ENCODE measurements at places on chromosomes 1 and 21.

DNA sequence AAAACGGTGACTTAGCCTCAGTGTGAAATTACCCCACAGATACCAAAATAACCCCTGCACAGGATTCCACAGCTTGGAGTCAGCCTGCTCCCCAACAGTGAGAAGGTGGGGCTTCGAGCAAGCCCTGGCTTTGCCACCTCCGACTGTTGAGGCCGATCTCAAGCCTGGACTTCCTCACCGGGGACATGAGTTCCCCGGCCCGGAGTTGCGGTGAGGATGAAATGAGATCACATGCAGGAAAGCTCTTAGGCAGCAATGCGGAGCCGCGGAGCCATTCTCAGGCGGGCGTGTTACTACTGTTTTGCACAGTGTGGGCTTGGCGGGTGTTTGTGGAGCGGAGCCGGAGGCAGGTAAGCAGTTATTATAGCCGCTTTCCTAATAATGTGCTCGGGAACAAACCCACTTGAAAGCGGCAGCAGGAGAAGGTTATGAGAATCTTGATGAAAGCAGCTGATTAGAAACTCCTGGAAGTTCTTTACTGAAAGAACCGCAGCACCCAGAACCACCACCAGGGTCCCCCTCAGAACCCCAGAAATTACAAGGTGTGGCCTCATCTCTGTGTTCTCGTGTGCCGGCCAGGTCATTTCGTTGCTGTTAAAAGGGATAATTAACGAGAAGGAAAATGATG is 3.9 kb upstream of the CLSTN1 start:
- no peak for DNase-seq

DNA sequence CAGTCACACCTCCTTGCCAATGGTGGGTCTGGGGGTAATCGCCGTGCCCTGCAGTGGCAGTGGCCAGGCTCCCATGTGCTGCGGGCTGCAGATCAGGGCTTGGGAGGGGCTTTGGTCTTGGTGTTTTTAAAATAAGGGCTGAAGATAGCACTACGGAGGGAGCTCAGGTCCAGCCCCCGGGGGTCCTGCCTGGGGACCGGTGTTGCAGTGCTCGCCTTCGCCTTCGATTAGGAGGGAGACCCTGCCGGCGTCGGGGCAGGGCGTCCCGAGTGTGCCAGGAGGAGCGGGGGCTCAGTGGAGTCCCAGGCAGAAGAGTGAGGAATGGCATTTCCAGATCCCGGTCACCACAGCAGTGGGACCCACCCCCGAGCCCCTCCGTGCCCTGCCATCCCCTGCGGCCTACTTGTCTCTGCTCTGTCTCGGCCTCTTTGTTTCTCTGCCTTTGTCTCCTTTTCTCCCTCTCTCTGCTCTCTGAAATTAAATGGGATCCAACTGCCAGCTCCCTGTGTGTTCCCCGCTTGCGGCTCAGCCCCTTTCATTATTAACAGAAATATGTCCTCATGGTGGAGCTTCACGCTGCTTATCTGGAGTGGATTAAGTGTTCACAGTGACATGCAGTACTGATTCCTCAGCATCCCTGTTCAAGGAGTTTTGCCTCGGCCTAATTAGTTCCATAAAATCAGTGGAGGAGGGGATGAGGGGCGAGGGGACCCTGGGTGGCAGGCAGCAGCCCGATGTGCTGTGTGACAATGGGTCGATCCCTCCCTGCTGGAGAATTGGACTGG is 44.4 kb downstream of the DMRTB1 start:
- DNase-seq: no peak

GRCh38 chr1:244067893-244068292 is 16.8 kb downstream of the ZBTB18 start:
- DNase-seq: no peak

DNA sequence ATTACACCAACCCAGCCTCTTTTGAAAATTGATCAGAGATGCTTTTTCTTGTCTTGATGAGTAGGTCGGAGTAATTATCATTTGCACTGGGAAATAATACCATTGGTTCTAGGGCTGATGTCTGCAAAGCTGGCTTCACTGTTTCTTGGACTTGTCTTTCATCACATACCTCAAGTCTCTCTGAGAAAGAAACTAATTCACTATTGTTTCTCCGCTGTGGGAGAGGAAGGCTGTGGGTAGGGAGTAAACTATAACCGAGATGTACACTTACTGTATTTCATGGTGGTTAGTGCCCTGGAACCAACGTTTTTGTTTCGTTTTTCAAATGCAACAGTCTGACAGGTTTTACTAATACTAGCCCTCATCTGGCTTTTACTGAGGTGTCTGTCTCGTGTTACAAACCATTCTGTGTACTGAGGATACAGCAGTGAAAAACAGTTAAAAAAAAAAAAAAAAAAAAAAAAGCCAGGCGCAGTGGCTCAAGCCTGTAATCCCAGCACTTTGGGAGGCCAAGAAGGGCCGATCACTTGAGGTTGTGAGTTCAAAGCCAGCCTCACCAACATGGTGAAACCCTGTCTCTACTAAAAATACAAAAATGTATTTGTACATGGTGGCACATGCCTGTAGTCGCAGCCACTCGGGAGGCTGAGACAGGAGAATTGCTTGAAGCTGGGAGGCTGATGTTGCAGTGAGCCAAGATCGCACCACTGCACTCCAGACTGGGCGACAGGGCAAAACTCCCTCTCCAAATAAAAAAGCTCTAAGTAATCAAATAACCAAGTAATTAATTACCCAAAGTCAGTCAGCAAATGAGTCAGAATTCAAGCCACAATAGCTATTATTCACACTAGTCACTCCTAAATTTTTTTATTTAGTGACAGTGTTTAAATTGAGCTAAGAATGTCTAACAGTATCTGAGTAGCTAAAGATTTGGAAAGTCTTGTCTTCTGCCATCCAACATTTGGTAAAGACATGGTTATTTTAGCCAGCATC is 23.3 kb downstream of the TOMM20 start:
- DNase-seq: no peak

- DNase-seq: no peak
Measured at GRCh38 chr21:31647650-31648049, 11.8 kb upstream of the SOD1 start.

DNA sequence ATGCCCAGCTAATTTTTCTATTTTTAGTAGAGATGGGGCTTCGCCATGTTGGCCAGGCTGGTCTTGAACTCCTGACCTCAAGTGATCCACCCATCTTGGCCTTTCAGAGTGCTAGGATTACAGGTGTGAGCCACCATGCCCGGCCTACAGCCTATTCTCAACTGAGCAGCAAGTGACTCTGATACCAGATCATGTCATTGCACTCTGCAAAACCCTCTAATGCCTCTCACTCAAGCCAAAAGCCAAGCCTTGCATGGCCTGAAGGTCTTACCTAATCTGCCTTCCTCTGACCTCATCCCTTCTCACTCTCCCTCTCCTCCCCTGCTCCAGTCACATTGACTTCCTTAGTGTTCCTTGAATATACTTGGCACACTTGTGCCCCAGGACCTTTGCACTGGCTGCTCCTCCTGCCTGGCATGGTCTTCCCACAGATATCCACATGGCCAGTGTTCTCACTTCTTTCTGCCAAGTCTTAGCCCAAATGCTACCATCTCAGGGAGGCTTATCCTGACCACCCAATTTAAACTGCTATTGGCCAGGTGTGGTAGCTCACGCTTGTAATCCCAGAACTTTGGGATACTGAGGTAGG is 8.2 kb upstream of the ASAP3 start:
- no peak for DNase-seq

GRCh38 chr1:179314928-179315327 is 21.3 kb downstream of the SOAT1 start:
- no peak for DNase-seq

DNA sequence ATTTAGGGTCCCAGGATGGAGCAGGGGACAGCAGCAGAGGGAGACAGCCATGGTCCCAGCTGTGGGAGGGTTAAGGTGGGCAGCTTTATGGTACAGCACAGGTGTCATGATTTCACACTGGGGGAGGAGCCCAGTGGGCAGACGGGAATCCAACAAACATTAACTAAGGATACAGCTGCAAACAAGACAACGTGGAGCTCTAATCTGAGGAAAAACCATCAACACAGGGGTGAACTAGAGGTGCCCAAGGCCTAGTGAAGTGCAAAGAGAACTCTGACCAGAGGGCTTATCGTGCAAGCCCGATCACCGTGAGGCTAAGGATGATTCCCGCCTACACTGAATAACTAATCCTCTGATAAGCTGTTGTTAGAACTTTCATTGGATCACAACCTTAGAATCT is 18.7 kb downstream of the ECE1 start:
- no peak for DNase-seq

GRCh38 chr1:204417074-204417997 is 5.7 kb upstream of the PPP1R15B start:
- DNase-seq: peak; percentile 97

DNA sequence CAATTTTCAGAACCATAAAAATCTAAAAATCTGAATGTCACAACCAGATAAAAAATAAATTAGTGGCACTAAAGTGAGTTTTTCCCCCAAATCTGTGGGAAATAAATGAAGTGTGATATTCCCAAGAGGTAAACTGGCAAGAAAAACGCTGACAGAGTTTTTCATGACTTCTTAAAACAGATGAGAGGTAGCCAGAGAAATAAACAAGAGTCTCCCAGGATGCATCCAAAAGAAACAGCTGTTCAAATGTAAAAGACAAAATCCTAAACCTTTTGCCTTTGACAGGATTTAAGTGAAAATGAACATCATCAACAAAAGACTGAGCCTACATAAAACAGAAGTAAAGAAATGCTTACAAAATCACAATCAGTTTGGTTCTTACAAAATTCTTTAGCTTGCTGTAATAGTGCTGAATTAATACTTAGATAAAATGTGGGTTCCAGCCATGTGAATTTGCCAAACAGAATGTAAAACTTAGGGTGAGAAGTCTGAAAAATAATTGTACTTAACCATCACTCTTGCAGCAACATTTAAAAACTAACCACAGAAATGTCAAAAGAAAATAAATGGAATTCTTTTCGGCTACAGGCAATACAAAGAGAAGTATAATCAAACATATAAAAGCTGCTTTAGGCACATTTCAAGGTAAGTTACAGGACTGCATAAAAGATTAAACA is 133.6 kb downstream of the EIF4G3 start:
- DNase-seq: peak; percentile 35

GRCh38 chr1:234069760-234070159 is 165.3 kb downstream of the SLC35F3 start:
- DNase-seq: no peak

GRCh38 chr1:113786069-113786468 is 26.2 kb downstream of the RSBN1 start:
- DNase-seq: no peak

GRCh38 chr1:116476321-116476720 is 94.5 kb downstream of the CD58 start:
- DNase-seq: no peak

GRCh38 chr1:59393211-59394180 is 96.6 kb downstream of the FGGY start:
- peak; percentile 78 for DNase-seq

DNA sequence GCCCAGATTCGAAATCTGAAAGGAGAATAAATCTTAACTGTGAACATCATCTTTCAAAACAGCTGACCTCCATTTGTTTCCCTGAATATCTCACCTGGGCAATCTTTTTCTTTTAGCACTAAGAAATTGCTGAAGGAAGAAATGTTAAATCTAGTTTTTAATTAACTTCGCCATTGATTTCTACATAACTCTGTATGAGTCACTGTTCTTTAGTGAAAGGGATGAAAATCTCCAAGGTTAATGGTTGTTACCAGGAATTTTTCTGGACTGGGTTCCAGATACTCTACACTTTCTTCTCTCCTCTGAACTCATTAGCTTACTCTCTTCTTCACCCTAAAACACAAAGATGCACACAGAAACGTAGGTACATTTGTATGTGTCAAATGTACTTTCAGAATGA is 235.7 kb downstream of the BACH1 start:
- DNase-seq: no peak

DNA sequence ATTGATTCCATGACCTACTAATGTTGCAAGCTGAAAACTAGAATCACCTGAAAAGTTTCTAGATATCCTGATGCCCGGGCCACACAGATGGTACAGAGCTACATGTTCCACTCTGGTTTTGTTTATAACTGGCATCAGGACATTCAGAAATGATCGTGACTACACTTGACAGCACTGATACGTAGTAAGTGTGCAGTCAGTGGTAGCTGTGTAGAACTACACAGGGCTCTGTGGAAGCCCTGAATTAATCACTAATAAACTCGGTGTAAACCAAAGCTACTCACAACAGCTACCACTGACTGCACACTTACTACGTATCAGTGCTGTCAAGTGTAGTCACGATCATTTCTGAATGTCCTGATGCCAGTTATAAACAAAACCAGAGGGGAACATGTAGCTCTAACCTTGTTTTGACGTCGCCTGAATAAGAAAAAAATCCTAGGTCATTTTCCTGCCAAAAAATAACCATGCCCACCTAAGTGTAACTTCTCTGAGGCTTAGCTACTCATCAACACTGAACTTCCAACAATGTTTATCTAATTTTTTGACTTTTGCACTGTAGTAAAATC is 149.7 kb downstream of the TGFBR3 start:
- no peak for DNase-seq

DNA sequence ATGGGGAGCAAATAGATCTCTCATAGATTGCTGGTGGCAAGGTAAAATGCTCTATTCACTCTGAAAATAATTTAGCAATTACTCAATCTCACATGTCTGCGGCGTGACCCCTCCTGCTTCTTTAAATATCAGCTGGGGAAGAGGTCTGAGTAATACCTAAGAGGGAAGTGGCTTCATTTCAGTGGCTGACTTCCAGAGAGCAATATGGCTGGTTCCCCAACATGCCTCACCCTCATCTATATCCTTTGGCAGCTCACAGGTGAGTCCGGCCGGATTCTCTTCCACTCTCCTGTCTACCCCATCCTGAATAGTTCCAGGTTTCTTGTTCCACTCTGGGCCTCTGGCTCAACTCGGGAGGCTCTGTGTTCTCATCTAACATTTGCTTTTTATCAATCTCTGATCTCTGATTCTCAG is at the start of gene SLAMF7:
Gene SLAMF7, plus strand, starts transcription at position 150 of the 414 bp plus-strand sequence. Its CDS starts 55 bp downstream, at position 205.
- DNase-seq: no peak

- DNase-seq: no peak
Measured at GRCh38 chr1:90959352-90960206, 62.3 kb downstream of the ZNF644 start.

- no peak for DNase-seq
Measured at GRCh38 chr1:226730836-226731235, 8.2 kb downstream of the ITPKB start.

GRCh38 chr1:29124366-29125236 is 898 bp upstream of the TMEM200B start:
- DNase-seq: peak; percentile 46

DNA sequence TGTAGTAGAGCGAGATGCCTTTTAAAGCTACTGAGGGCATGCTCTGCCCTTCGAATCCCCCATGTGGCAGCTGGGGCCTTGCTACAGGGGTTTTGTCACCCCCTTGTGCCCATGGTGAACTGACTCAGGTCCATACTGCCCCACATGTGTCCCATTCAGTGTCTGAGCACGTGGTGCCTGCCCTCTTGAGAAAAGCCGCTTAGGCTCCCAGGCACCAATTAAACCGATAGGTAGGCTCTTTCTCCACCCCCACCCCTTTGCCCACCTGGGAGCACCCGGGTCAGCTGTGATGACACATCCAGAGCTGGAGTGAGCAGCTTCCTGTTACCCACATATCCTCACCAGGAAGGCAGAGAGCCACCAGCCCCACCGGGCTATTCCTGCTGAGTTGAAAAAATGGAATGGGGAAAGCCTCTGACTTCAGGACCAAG is 30.5 kb downstream of the TMCC2 start:
- no peak for DNase-seq
